ENCODE measurements at places on chromosomes 12 and 14.
A peak's percentile ranks its signal among the peaks of the same experiment; 100 is the strongest.

DNA sequence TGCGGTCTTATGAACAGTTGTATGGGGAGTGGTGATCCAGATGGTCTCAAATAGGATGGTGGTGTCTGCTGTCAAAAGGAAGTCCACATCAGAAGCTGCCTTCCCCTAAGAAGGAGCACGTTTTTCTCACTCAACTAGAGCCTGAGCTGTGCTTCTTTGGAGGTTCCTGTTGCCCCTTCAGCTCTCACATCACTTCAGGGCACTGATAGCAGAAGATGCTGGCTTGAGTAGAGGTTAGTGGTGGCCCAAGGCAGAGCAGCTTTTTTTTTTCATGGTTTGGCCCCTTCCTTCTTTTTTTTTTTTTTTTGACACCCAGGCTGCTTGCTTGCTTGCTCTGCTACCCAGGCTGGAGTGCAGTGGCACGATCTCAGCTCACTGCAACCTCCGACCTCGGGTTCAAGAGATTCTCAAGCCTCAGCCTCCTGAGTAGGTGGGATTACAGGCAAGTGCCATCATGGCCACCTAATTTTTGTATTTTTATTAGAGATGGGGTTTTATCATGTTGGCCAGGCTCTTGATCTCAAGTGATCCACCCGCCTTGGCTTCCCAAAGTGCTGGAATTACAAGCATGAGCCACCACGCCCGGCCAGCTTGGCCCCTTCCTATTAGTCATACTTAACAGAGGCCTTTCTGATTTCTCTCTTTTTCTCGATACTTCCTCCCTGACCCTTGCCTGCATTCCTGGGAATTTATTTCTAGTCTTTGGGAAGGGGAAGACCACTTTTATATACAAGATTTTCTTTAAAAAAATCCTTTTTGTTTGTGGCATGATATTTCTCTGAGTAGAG, 31.6 kb downstream of the KLRD1 start:
- DNase-seq = no peak

GRCh38 chr14:93036652-93037345, 78.9 kb downstream of the ITPK1 start:
- DNase-seq = peak; percentile 33

GRCh38 chr12:91406920-91407341, 224.3 kb upstream of the DCN start:
- DNase-seq = no peak

DNA sequence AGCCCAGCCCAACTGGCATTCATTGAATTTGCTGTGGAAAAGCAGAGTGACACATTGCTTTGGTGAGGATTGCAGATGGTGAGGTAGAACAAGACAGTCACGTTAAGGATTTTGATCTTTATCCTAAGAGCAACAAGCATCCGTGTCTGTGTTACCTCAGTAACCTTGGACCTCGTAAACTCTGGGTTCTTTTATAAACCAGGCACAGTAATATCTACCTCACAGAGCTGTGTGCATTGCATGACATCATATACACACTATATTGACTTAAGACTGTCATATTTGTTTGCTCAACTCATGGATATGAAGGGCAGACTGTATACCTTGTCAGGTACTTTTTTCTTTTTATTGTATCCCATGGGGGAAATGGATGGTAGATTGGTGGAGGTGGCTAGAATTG, 156.2 kb downstream of the ETV6 start:
- no peak for DNase-seq

DNA sequence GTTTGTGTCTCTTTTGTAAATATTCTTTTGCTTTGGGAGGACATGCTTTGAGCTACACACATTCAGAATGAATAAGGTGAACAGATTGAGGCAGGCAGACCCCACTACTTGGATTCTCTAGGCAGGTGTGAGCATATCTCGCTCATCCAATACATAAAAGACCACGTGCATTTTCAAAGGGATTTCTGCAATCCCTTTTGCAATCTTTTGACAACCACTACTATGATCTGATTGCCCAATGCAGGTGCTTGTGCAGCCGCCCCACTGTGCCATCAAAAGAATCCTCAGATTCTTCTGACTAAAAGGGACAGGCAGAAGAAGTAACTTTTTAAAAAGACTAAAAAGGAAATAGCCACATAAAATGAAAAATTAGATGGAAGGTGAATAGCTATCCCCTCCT, 341.4 kb downstream of the BMP4 start:
- no peak for DNase-seq

GRCh38 chr14:68539789-68540188, 253.1 kb downstream of the ZFP36L1 start:
- DNase-seq = no peak

- DNase-seq = no peak
These were observed 2.9 kb upstream of the TSFM start for GRCh38 chr12:57779736-57780135.

- DNase-seq = no peak
These were observed 94.4 kb downstream of the PTPRR start for GRCh38 chr12:70826156-70826555.

DNA sequence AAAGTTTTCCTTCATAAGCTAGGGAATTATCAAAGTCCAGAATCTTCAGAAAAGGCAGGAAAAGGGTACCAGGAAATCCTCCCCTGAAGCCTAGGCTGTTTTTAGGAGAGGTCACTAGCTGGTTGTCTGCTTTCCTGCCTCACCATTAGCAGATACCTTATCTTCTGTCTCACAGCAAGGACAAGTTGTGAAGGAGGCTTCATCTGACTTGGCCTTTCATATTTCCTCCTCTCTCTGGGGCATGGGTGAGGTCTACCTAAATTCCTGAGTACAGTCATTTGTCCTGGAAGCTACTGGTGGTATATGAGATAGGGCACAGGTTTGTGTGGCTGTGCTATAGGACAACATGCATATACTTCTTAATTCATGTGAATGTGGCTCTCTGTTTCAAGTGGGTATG, 2.3 kb downstream of the FOXJ2 start:
- DNase-seq = no peak

- DNase-seq = no peak
These were observed 116.8 kb downstream of the CRADD start for GRCh38 chr12:93793983-93794382.

GRCh38 chr12:70885956-70886355, 34.6 kb downstream of the PTPRR start:
- no peak for DNase-seq

DNA sequence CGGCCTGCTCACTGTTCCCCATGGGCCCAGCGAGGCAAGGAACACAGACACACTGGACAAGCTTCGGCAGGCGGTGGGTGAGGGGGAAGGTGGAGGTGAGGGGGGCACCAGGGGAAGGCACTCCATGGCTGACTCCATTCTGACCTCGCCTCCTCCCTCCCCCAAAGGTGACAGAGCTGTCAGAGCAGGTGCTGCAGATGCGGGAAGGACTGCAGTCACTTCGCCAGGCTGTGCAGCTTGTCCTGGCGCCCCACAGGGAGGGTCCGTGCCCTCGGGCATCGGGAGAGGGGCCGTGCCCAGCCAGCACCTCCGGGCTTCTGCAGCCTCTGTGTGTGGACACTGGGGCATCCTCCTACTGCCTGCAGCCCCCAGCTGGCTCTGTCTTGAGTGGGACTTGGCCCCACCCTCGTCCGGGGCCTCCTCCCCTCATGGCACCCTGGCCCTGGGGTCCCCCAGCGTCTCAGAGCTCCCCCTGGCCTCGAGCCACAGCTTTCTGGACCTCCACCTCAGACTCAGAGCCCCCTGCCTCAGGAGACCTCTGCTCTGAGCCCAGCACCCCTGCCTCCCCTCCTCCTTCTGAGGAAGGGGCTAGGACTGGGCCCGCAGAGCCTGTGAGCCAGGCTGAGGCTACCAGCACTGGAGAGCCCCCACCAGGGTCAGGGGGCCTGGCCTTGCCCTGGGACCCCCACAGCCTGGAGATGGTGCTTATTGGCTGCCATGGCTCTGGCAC, 10.6 kb downstream of the MCRS1 start:
- no peak for DNase-seq

DNA sequence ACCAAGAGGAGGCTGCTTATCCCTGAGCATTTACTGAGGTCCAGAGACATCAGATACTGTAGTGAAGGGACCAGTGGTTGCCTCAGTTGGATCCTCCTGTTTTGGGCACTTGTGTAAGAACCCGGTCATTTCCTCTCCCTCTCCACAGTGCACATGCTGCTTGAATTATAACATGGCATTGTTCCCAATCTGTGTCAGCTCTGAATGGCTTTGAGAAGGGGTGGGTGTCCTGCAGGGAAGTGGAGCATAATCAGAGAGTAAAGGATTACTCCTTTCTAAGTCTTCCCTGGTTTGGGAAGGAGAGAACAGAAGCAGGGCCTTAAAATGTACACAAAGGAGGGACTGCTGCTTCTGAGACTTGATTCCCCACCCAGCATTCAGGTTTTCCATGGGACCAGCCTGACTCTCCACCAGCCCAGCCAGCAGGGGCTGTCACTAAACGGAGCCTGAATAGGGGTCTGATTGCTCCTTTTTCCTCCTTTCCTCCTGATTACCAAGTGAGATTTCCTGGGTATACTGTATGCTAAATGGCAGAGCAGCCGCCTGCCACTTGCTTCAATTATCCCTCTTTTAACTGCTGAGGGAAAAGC, 78.4 kb downstream of the NRXN3 start:
- no peak for DNase-seq

- no peak for DNase-seq
These were observed 33.1 kb upstream of the FRS2 start for GRCh38 chr12:69437073-69437472.

GRCh38 chr12:24728366-24728765, 220.5 kb downstream of the BCAT1 start:
- peak; percentile 40 for DNase-seq

DNA sequence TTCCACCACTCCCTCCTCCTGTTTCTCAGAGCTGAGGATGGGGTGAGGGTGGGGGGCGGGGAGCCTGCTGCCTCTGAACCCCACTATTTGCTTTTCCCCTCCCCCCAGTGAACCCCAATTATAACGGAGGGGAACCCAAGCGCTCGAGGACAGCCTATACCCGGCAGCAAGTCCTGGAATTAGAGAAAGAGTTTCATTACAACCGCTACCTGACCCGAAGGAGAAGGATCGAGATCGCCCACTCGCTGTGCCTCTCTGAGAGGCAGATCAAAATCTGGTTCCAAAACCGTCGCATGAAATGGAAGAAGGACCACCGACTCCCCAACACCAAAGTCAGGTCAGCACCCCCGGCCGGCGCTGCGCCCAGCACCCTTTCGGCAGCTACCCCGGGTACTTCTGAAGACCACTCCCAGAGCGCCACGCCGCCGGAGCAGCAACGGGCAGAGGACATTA, 1.1 kb downstream of the HOXC4 start:
- DNase-seq = no peak

DNA sequence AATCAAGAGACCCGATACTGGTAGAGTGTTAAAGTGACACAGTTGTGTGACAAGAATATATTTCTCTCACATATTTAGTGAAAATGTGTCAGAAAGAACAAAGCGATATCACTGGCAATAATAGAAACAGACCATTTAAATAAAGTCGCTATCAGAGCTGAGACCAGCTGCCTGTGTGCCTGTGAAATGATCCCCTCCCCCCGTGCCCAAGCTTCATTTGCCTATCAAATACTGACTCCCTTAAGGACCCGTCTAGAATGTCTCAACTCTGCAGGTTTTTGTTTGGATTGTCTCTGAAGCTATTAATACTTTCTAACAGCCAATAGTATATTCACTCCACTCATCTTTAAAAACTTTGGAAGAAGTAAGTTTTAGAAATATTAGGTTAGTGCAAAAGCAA, 98.9 kb downstream of the EGLN3 start:
- no peak for DNase-seq

DNA sequence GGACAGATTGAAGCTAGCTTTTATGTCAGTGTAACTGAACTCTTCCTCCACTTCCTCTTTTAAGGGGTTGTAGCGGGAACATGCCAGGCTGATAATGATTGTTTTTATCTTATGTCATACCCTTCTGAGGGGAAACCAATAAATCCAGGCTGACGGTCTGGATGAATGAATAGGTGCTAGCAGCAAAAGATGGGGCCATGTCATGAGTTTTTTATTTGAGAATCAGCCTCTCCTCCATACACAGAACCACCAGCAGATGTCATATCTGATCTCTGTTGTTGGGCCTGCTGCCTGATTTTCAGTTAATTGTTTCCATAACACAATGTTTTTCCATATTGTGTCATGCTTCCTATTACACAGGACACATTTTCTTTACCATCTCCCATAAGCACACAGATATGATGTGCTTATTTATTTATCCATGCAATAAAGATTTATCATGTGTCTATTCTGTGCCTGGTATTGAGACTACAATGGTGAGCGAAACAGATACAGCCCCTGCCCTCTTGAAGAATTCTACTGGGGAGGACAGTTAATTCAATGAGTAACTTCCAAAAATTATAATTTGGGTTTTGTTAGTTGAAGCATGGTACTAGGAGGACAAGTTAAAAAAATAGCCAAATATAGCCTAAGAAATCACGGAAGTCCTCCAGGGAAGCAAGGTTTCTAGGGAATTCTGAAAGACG, 33.6 kb upstream of the CRY1 start:
- DNase-seq = peak; percentile 61

DNA sequence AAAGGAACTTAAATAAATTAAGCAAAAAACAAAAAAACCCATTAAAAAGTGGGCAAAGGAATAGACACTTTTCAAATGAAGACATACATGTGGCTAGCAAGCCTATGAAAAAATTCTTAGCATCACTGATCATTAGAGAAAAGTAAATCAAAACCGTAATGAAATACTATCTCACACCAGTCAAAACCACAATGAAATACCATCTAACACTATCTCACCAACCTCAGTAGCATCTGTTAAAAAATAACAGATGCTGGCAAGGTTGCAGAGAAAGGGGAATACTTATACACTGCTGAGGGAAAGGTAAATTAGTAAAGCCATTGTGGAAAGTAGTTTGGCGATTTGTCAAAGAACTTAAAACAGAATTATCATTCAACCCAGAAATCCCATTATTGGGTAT, 381.1 kb downstream of the FLRT2 start:
- no peak for DNase-seq

DNA sequence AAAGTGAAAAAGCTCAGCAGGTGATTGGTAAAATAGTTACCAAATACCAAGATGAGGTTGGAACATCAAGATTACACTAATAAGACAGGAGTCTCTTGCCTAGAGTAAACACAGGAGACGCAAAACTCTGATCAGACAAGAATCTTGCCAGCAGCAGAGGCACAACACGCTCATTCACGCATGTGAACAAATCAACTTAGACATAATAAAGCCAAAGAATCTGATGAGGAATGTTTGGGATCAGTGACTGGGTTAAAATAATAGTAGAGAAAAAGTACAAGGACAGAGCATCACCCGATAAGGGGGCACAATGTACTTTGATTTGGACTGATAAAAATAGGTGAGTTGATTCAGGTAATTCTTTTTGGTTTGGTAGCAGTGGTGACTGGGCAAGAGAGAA, 159.5 kb upstream of the GRIP1 start:
- no peak for DNase-seq

- no peak for DNase-seq
These were observed 292.2 kb upstream of the ATXN7L3B start for GRCh38 chr12:74245458-74245857.

- no peak for DNase-seq
These were observed 46.7 kb downstream of the EML5 start for GRCh38 chr14:88746052-88746451.

DNA sequence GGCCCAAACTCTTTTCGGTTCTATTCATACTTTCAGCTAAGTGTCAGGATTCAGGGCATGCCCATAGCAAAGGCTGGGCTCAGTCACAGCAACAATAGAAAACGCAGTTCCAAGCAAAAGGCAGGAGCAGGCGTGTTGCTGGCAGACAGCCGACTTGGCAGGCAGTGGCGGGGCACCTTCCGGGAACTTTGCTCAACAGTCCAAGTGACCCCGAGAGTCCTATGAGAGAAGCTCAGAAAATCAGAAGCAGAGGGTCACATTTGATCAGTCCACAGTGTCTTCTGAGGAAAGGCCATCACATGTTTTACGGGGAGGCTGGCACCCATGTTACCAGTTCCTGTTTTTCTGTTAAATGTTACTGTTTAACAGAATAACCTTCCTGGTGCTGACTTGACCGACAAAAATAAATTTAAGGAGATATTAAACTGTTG, 115.0 kb downstream of the DACT1 start:
- DNase-seq = peak; percentile 45

All from NB4 (cell line).